ENCODE measurements at places on chromosomes 4 and X.

DNA sequence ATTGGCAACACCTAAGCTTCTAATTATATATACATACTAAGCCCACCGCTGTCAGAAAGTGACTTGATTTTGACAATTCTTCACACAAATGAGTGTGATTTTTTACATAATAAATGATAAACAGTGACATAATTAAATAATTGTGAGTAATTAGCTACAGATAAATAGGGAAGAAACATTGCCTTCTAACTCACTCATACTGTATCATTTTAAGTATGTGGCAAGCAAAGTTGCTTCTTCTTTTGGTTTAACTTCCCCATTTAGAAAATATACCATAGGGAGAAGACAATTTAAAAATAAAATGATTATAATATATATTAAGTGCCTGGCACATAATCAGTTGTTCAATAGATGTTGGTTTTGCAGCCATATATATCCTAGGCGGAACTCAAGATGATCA is 644.2 kb downstream of the FSTL5 start:
- DNase-seq = no peak

- no peak for DNase-seq
Measured at GRCh38 chr4:174815282-174815681, 13.8 kb downstream of the GLRA3 start.

GRCh38 chr4:138473339-138473738 is 231.2 kb upstream of the SLC7A11 start:
- DNase-seq = no peak

- DNase-seq = no peak
Measured at GRCh38 chr4:103076747-103077347, at the start of gene SLC9B2. Gene SLC9B2 (minus strand): TSS chr4:103076761. CDS start chr4:103067550, 9,211 bp downstream.

GRCh38 chr4:113179996-113180395 is 130.5 kb downstream of the ANK2 start:
- no peak for DNase-seq

- no peak for DNase-seq
Measured at GRCh38 chr4:19636451-19636850, 615.3 kb upstream of the SLIT2 start.

DNA sequence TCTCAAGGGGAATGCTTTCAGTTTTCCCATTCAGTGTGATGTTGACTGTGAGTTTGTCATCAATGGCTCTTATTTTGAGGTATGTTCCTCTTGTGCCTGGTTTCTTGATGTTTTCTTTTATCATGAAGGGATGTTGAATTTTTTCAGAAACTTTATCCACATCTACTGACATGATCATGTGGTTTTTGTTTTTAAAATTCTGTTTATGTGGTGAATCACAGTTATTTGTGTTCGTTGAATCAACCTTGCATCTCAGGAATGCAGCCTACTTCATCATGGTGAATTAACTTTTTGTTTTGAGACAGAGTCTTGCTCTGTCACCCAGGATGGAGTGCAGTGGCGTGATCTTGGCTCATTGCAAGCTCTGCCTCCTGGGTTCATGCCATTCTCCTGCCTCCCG is 263.1 kb upstream of the KLF3 start:
- DNase-seq = no peak

- DNase-seq = no peak
Measured at GRCh38 chr4:56465599-56466295, 1.7 kb upstream of the SRP72 start.

DNA sequence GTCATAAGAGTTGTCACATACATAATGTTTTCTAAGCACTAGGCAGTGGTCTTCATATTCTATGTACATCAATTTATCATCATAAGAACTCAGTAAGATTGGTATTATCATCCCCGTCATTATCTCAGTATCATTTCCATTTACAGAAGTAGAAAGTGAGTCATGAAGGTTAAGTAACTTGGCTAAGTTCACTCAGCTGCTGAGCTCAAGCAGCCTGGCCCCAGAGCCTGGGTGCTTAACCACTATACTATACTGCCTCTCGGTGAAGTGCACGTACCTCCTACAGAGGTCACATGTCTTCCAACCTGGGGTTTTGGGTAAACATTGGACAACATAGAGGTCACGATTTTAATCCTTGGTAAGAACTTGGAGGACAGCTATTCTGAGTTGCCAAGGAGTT is 161.5 kb upstream of the GATB start:
- no peak for DNase-seq

DNA sequence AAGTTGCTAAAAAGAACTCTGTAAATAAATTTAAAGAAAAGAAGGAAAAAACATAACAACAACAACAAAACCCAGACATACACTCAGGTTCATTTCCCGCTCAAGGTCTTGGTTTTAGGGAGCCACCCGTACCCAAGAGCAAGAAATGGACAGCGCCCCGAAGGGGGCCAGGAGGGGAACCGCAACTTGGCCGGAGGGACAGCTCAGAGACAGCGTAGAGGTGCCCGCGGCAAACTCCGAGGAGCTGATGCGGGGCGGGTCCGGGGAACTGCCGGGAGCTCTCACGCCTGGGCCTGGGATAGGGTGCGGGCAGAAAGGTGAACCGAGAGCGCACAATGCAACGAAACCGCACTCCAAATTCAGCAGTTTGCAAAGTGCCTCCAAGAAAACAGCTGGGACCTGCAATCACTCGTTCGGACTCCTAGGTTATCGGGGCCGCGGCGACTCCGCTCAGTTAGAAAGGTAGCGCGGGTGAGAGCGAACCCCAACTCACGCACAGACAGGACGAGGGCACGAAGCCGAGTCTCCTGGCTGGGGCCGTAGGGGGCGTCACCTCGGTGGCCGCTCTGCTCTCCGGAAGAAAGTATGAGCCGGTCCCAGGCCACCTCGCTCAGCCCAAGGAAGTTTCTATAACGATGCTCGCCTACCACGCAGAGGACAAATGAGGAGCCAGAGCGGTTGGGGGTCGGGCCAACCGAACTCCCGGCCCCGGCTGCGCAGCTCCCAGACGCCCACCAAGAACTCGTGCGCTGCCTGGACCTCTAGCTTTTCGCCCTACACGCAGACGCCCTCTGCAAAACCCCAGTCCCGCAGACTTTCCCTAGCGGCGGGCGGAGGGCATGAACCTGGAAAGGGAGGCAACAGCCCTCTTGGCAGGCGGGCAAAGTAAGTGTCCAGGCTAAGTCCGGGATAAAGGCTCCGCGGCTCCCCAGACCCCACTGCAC is 1.4 kb downstream of the NDNF start:
- no peak for DNase-seq

DNA sequence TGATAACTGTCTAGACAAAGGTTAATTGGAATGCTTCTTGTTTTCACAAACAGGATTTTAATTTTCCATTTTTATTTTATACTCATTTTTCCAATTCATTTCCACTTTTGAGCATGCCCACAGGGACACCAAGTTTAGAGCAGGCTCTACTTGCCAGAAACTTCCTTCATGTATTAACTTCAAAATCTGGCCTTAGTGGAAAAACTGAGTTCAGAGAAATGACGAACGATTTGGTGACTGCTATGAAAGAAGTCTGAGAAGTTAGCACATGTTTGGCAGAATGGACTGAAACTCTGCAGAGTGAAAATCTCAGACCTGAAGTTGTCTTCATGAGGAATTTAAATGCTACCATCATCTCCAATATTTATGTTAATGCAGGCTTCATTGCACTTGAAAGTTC is 214.1 kb downstream of the THOC2 start:
- DNase-seq = no peak

- DNase-seq = no peak
Measured at GRCh38 chr4:7747062-7747385, 192.6 kb downstream of the AFAP1 start.

DNA sequence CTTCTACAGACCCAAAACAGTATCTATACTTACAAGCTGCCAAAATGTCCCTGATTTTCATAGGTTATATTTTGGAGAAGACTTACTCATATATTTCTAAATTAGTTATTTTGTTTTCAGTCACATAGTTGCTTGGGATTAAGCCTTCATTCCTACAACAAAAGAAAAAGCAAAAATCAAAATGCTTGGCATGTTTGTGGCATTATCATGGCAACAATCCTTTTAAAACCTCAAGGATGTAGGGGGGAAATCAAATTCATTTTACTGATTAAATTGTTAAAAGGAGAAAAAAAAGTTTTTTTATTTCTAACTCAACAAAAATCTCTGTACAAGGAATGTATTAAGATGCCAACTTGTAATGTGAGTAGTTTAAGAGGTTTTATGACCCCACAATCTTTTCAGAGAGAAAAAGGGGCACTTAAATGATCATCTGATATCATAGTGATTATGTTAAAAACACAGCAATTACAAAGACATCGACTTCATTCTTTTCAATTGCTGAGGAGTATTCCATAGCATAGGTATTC is 23.5 kb downstream of the TXK start:
- DNase-seq = no peak

- DNase-seq = no peak
Measured at GRCh38 chr4:99720206-99720605, 62.6 kb upstream of the C4orf54 start.

DNA sequence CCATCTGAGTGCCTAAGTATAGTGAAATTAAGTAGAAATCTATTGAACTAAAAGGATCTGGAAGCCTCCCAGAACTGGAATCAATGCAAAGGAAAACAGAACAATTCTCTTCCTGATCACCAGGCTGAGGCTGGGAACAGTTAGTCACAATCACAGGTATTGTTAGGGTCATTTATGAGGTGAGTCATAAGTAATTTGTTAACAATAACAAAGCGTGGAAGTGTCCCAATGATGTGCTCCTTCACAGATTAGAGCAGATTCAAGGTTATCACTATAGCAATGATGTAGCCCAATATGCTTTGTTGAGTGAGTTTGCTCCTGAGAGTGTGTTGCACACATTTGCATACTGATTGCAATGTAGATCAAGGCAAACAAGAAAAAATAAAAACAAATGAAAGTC is 228.1 kb downstream of the ZNF674 start:
- no peak for DNase-seq

- DNase-seq = no peak
Measured at GRCh38 chrX:6292599-6292998, 63.9 kb upstream of the NLGN4X start.

DNA sequence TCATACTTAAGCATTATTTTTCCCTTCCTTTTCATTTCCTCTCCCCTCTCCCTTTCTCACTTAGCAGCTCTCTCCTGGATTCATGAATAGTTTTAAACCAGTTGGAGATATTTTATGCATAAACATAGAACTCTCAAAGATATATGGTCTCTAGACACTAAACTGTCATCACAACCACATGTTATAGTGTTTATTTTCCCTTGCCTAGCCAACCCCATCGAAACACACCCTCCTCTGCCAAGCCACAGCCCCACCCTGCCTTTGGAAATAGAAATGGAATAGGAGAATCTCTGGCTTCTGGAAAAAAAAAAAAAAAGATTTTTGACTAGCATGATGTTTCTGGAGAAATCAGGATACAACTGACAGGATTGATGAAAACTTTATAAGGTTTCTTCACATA is 64.8 kb upstream of the RBPJ start:
- DNase-seq = no peak

GRCh38 chr4:81745050-81745449 is 273.3 kb upstream of the RASGEF1B start:
- no peak for DNase-seq

- DNase-seq = no peak
Measured at GRCh38 chr4:161920304-161921052, 243.3 kb downstream of the FSTL5 start.

DNA sequence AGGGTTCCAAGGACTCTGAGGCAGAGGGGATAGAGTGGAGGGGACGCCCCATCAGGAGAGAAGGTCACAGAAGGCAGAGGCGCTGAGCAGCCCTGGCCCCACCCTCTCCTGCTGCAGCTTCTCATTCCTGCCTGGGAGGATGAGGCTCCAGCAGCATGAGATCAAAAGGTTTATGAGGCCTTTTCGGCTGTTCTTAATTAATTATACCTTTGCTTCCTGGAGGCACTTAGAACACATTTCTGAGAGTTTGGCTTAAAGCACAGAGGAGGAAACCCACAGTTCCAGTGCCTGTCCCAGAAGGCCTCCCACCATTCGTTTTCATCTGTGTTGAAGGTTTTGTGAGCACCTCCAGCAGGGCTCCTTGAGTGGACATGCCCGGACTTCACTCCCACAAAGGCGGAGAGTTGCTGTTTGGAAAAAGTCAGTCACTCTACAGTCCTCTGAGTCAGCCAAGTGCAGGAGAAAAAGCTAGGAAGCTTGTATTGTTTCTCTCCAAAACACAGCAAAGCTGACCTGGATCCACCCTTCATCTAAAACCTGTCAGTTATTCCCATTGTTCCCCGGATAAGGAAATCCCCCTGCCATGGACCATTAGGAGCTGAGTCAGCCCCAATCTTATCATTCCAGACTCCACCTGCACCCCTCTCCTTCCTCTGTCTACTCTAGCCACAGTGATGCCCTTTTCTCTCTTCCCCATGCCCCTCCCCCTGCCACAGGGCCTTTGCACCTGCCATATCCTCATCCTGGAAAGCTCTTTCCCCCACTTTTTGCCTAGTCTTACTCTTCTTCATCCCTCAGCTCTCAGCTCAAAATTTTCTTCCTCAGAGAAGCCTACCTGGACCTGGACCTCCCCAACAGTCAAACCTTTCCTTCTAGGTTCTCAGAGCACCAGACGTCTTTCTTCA is 276.8 kb downstream of the FBXW7 start:
- DNase-seq = no peak

DNA sequence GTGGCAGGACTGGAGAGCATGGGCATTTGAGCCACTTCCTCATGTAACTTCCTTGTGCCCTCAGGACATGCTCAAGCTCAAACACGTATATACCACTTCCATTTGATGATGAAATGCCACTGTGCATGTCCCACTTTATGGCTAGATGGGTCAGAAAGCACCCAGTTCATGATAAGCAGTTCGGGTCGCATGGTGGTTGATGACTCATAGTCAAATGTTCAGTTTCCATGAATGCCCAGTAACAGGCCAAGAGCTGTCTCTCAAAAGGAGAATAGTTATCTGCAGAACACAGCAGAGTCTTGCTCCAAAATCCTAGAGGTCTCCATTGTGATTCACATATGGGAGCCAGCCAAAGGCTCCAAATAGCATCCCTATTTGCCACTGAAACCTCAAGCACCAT is 48.9 kb upstream of the SPIN3 start:
- DNase-seq = no peak

DNA sequence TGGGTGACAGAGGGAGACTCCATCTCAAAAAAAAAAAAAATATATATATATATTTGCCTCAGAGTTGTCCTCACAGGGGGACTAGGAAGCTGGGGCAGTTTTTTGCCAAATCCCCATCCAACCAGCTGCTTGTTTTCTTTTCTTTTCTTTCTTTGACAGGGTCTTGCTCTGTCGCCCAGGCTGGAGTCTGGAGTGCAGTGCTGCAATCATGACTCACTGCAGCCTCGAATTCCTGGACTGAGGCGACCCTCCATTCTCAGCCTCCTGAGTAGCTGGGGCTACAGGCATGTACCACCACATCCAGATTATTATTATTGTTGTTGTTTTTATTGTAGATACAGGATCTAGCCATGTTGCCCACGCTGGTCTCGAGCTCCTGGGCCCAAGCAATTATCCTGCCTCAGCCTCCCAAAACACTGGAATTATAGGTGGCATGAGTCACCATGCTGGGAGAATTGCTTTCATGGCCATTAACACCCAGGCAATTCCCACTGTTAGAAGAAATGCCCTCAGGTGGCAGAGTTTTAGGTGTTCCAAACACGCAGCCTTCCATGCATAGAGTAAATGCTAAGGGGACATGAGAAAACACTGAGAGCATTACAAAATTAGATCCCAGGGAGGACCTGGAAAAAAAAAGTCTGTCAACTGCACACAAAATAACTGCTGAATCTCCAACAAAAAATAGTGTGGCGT is 98.0 kb downstream of the ARHGAP6 start:
- no peak for DNase-seq

Data from stimulated activated CD8-positive, alpha-beta memory T cell treated with anti-CD3 and anti-CD28 coated beads, Interleukin-7, amount 100 ng/mL, for 1 hour (primary cell).